Natural killer cell (primary cell): ENCODE measurements at places on chromosomes 5 and 9. TPM values are rescaled to one million over a fixed set of nuclear protein-coding genes. Genes with fewer than 3 reads are reported as not detected.

The NMUR2 gene
- total RNA-seq, result not detected

The MSX2 gene
- total RNA-seq, result not detected

The CTSL gene
- total RNA-seq, result 4.4 TPM

- no peak for DNase-seq
Observed at GRCh38 chr5:143491646-143492045, 88.2 kb upstream of the NR3C1 start.

GRCh38 chr5:169637549-169638121 lies 560 bp downstream of the DOCK2 start:
- DNase-seq, result peak; percentile 58

GRCh38 chr5:112412346-112412745 lies 6.7 kb downstream of the EPB41L4A start:
- DNase-seq, result no peak

DNA sequence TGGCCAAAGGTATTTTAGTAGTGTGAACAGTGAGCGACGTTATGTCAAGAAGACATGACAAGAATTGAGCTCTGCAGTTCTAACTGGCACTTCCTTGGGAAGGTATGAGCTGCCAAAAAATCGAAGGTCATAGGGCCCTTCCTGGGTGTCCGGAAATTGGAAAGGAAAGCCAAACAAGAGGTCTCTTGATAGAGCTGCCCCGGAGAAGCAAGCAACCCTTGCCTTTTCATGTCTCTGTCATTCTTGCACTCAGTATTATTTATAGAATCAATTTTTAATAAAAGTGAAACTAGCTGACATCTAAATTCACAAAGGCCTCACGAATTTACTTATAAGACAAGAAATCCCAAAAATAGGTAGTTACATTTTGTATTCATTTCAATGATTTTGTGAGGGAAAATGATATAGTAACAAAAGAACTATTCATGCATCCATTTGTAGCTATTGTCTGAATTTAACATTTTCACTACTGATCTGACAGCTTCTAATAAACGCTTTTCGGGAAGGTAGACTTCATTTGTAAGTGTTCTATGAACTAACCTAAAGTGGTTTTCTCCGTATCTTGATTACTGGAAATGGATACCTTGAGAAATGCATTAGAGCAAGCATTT lies 113.8 kb upstream of the VCAN start:
- DNase-seq, result no peak

- DNase-seq, result peak; percentile 19
Observed at GRCh38 chr5:148833122-148833521, 6.7 kb downstream of the ADRB2 start.
